Left lung (tissue), 14 donors: ENCODE measurements at places on chromosomes 16 and 17.
A peak's percentile ranks its signal among the peaks of the same experiment; 100 is the strongest.

- peaks cover 4% of the 10 kb centered on the region for H3K36me3 ChIP-seq
- H3K4me1 ChIP-seq, result no peaks in the 10 kb centered on the region
- no peak overlapping the region for H3K27ac ChIP-seq
Observed at GRCh38 chr17:60322056-60322387, 69.9 kb downstream of the USP32 start.

DNA sequence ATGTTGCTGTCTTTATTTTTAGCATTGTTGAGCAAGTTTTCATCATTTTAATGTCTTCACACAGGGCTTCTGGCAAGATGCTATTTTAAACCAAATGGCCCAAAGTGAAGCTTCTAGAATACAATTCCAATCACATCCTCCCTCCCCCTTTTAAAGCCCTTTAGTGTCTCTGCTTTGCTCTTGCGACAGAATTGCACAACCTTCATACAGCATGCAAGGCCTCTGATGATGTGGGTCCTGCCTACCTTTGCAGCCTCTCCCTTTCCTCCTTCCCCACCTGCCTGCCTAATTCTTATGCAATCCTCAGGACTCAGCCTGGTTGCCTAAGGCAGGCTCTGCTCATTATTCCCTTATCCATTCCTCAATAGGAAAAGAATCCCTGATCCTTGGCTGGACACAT, 381.7 kb downstream of the SLC39A11 start:
- no peaks in the 10 kb centered on the region for H3K27me3 ChIP-seq
- H3K27ac ChIP-seq, result peak overlapping the region; percentile 11
- no peaks in the 10 kb centered on the region for H3K4me1 ChIP-seq
- DNase-seq, result no peak
- no peaks in the 10 kb centered on the region for H3K36me3 ChIP-seq

DNA sequence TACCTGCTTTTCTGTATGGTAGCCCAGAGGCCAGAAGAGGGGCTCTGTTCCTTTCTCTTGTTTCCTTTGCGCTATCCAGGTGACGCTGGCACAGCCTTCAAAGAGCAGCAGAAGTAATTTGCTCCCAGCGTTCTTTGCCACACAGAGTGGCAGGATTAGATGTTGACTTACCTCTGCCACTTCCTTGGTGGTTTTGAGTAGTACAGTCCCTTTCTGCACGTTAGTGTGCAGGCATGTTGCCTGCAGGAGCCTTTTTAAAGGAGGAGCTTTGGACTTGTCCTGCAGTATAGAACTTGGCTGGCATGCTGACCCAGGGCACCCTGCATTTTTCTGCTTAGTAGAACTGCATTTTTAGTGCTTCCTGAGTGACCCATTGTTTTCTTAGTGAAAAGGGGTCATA, at the start of gene ABCC11:
TSS of gene ABCC11 (minus strand) at position 229 of the 400 bp plus-strand sequence. CDS start 15,618 bp downstream, outside the sequence.
- no peaks in the 10 kb centered on the region for H3K36me3 ChIP-seq
- H3K4me1 ChIP-seq, result peaks cover 23% of the 10 kb centered on the region
- no peak within 1 kb of the TSS for H3K4me3 ChIP-seq
- DNase-seq, result no peak

DNA sequence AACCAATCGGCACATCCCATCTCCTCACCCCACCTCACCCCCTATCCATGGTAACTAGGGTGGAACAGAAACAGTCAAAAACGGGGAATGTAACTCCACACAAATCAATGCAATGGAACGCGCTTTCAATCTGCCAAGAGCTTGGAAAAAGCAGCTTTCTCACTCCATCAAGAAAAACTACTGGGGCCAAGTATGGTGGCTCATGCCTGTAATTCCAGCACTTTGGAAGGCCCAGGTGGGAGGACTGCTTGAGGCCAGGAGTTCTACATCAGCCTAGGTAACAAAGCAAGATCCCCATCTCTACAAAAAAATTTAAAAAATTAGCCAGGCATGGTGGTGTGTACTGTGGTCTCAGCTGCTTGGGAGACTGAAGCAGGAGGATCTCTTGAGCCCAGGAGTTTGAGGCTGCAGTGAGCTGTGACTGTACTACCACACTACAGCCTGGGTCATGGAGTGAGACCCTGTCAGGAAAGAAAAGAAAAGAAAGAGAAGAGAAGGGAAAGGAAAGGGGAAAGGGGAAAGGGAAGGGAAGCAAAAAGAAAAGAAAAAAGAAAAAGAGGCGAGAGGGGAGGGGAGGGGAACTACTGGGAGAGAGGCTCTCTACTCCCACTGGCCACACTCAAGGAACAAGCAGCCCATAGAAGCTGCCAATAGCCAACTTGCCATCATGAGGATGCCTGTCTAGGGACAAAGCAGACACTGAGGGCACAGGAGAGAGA, 38.9 kb downstream of the ARHGAP17 start:
- no peak overlapping the region for H3K27ac ChIP-seq
- no peaks in the 10 kb centered on the region for H3K27me3 ChIP-seq
- no peak overlapping the region for H3K4me3 ChIP-seq

DNA sequence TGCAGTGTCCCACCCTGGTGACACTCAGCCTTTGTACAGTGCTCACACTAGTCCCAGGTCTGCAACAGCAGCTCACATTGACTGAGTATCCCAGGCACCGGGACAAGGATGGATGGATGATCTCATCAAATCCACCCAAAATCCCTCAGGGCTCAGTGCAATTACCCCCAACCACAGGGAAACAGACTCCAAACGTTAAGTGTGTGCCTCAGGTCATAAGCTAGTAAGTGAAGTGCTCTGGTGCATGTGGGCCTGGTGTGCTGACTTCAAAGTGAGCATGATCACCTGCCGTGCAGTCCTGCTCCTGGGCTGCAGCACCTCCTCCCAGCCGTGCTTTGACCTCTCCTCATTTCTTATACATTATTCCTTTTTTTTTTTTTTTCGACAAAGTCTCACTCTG, 31.2 kb upstream of the CD300E start:
- H3K4me3 ChIP-seq, result no peak overlapping the region
- H3K27me3 ChIP-seq, result peaks cover 77% of the 10 kb centered on the region
- H3K27ac ChIP-seq, result no peak overlapping the region
- DNase-seq, result no peak
- no peaks in the 10 kb centered on the region for H3K4me1 ChIP-seq

DNA sequence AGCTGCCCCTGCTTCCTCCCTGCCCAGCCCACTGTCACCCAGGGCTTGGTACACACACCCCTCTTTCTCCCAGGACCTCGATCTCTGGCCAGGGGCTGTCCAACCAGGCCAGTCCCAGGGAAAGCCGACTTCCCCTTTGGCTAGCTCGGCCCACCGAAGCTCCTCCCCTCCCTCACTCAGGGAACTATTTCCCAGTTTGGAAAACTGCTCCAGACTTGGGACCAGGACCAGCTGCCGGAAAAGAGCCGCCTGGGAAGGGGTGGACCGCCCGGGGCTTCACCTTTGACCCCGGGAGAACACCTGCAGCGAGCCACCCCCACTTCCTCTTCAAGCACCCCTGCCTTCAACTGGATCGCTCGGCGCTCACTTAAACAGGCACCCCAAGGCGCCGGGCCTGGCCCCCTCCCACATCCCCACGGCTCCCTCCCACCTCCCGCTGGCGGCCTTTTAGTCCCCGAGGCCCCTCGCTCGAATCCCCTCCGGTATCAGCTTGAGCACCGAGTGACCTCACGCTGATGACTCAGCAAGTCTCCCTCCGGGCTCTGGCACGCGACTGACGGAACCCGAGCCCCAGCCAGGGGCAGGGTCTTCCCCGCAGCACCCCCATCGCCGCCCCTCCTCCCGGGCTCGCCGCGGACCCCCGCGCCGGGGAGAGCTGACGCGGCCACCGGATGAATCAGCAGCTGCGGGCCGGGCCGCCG, 934 bp downstream of the MAFG start:
- no peaks in the 10 kb centered on the region for H3K36me3 ChIP-seq
- H3K4me1 ChIP-seq, result peaks cover 62% of the 10 kb centered on the region
- peak; percentile 87 for DNase-seq
- peak overlapping the region; percentile 66 for H3K4me3 ChIP-seq
- no peaks in the 10 kb centered on the region for H3K27me3 ChIP-seq
- peak overlapping the region; percentile 96 for H3K27ac ChIP-seq

DNA sequence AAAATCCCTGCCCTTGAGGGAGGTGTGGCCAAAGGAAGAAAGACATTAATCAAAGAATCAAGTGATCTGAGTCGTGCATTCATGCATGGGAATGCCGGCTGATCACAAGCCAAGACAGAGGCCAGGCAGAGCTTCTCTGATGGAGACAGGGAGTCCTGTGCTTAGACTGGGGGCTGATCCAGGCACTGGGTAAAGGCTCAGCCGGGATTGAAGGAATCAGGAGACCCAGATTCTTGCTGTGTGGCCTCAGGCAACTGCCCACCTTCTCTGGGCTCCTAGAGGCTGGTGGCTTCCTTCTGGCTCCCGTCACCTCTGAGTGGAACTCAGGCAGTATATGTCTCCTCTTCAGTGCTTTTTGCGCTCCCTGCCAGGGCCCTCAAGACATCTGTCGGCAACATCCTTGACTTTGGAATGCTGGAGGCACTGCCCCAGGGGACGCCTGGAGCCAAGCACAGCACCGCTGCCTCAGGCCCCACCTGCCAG, 17.7 kb downstream of the RAI1 start:
- no peak for DNase-seq
- peaks cover 77% of the 10 kb centered on the region for H3K4me1 ChIP-seq
- H3K27ac ChIP-seq, result no peak overlapping the region
- H3K27me3 ChIP-seq, result peaks cover 11% of the 10 kb centered on the region
